ENCODE measurements at places on chromosomes 4 and X. TPM values are rescaled to one million over a fixed set of nuclear protein-coding genes. Genes with fewer than 3 reads are reported as not detected.

GRCh38 chr4:140719022-140719421 is 37.2 kb downstream of the TBC1D9 start:
- DNase-seq, result no peak

ANKRD50 gene
- 44.4 TPM for polyA plus RNA-seq

SLC34A2 gene
- polyA plus RNA-seq, result 122 TPM

DNA sequence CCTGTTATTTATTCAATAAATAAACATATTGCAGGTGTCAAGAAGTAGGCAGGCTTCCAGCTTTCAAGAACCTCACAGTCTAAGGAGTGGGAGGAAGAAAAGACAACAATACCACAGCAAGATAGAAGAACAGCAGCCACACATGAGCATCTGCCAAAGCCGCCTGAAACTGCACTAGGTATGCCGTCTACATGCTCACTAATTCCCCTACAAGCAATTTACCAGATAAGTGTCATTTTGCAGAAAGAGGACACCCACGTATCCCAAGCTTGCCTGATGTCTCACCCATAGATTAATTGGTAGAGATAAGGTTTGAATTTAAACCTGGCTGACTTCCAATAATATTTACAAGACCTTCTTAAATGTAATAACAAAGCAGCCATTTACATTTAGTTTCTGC is 439.4 kb upstream of the CPEB2 start:
- DNase-seq, result no peak

GRCh38 chrX:23822397-23822796 is 39.4 kb downstream of the SAT1 start:
- no peak for DNase-seq

MTMR1 gene
- polyA plus RNA-seq, result 16.5 TPM

KCNE5 gene
- 6.8 TPM for polyA plus RNA-seq

- no peak for DNase-seq
Measured at GRCh38 chr4:145670422-145670821, 9.5 kb upstream of the C4orf51 start.

NHSL2 gene
- 8.5 TPM for polyA plus RNA-seq

GRCh38 chrX:110561034-110561433 is 202.4 kb downstream of the RTL9 start:
- DNase-seq, result no peak

DNA sequence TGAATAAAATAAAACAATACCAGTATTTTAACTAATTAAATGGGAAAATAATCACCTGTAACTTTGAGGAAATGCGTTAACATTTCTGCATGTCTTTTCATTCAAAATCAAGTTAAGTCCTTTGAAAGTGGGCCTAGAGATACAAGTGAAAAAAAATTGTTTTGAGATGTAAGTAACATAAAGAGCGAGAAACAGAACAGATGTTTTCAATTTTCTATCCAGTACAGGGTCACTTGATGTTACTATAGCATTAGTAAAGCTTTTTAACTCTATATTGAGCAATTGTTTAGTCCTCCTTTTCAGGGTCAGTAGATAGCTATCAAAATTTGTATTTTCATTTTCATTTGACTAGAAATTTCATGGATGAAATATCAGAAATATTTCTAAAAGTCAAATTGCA is 761.4 kb downstream of the CCSER1 start:
- DNase-seq, result no peak

OPRPN gene
- not detected for polyA plus RNA-seq

DNA sequence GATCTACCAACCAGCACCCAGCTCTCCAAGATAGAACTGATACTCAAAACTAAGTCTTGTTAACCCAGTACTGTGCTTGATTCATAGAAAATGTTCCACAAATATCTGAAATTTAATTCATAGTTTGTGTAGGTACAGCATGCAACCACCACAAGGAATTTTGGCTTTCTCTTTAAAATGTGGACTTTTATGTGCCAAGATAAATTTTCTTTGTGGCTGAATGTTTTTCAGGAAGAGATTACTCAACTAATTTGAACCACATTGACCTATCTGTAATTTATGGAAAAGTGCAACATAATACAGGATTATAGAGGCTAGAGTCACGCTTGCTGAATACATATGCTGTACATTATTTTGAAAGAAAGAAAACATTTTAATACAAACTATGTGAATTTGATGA is 730.8 kb downstream of the IL1RAPL1 start:
- no peak for DNase-seq

GRCh38 chr4:160353548-160353947 is 1250.7 kb downstream of the RAPGEF2 start:
- DNase-seq, result no peak

ZNF41 gene
- 9.6 TPM for polyA plus RNA-seq

GRCh38 chr4:125334926-125335325 is 20.2 kb downstream of the FAT4 start:
- DNase-seq, result no peak

- no peak for DNase-seq
Measured at GRCh38 chrX:37763400-37763799, 16.5 kb upstream of the CYBB start.

SSX3 gene
- polyA plus RNA-seq, result not detected

- DNase-seq, result no peak
Measured at GRCh38 chr4:40214661-40215418, 18.0 kb downstream of the RHOH start.

- DNase-seq, result no peak
Measured at GRCh38 chrX:91137883-91138282, 296.8 kb upstream of the PABPC5 start.

GRCh38 chr4:100690812-100691211 is 173.0 kb upstream of the EMCN start:
- DNase-seq, result no peak

PNCK gene
- polyA plus RNA-seq, result 0.64 TPM

DNA sequence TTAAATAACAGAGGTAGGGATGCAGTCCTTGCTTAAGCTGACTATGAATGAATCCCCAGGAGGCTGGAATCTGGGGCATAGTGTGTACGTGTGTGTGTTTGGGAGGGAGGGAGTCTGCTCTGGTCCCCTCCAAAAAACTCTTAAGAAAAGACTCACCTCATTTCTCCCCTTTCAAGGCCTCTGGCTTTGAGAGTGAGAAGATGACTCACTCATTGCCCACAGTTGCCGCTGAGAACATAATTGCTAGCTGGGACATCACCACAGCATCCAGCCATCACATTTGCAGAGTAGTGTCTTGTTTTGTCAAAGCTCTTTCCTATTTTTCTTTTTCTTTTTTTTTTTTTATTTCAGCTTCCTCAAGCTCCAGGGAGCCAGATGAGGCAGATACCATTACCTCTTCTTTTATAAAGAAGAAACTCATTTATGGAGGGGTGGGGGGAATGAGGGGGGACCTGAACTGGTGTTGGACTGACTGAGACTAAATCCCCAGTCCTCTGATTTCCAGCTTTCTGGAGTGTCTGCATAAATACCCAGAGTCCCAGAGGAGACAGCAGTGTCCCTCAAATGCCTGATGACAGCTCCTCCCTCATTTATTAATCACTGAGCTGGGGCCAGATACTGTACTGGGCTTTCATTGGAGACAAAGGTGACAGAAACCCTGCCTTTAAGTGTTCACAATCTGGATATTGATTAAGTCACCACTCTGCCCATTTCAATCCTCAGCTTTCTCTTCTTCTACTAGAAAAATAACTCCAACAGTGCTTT is 61.9 kb upstream of the LAS1L start:
- no peak for DNase-seq

SLC10A6 gene
- 0.23 TPM for polyA plus RNA-seq

PNMA6A gene
- polyA plus RNA-seq, result 2.5 TPM

DNA sequence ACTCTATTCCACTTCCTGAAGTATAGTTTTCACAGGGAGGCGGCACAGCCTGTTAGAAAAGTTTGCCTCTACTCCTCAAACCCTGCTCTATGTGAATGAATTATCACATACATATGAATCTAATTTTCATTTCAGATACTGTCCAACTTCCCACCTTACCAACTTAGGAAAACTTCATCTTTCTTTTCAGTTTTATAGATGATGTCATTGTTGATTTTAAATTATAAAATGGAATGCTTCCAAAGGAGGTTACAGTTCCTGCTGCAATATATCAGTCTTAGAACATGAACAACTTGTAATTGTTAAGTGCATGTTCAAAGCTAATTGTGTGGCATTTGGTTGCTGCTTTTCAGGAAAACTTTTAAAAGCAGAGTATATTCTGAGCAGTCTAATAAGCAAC is 92.4 kb downstream of the NEUROG2 start:
- DNase-seq, result no peak

DNA sequence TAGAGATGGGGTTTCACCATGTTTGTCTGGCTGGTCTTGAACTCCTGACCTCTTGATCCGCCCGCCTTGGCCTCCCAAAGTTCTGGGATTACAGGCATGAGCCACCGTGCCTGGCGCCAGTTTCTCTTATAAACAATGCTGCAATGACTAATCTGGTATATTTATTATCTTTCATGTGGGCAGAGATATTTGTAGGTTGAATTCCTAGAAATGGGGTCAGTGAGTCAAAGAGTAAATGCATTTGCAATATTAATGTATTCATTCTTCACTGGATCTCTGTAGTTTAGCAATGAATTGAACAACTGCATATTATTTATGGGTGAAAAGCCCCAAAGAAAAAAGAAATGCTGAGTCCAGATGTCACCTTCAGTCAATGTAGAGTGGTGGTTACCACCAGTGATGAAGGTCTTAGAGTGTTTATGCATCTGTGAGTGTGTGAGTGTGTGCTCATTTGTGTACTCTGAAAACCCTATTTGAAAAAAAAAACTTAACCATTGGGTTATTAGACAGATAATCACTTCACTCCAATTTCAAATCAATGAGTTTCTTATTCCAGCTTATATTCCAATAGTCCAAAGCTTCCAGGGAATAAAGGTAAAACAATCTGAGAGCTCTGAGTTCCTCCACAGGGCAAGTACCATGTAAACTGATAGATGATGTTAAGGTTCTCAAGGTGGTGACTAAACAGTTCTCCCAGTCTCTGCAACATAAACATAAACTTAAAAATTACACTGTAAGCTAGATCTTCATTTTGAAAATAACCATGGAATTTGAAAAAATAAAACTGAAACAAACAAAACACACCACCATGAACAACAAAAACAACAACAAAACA is 22.6 kb upstream of the CD38 start:
- DNase-seq, result no peak

GRCh38 chr4:172785613-172786012 is 383.0 kb upstream of the GALNT7 start:
- DNase-seq, result no peak

CTBP1 gene
- polyA plus RNA-seq, result 115 TPM

DNA sequence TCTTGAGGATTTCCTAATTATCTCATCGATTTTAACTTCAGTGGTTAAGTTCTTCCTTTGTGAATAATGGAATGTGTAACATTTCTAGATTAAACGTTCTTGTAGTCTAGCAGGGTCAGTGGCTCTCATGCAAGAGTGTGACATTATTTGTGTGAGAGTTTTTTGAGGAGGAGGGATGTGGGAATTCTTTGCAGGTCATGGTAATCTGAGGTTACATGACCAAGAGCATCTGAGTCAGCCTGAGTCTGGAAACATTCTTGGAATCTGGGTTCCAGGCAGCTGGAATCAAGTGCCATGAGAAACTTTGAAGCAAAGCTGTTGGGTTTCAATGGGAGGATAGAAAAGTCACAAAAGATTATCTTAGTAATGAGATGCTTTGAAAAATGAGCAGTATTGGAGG is 49.5 kb downstream of the GK start:
- DNase-seq, result no peak

GRCh38 chrX:118507766-118508165 is 12.2 kb downstream of the DOCK11 start:
- no peak for DNase-seq

- DNase-seq, result no peak
Measured at GRCh38 chr4:27946799-27947198, 1086.2 kb downstream of the STIM2 start.

DNA sequence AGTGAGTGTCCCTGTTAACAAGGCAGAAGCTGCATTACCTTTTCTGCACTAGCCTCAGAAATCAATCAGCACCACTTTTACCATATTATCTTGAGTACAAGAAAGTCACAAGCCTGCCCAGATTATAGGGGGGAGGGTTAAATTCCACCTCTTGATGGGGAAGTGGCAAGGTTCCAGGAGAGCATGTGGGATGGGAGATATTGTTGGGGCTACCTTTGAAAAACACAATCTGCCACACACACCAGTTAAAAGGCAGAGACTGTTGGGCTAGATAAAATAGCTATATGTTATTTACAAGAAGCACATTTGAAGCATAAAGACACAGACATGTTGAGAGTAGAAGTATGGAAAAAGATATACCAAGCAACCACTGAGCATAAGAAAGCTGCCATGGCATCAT is 6.6 kb upstream of the AVPR2 start:
- no peak for DNase-seq

FAM241A gene
- polyA plus RNA-seq, result 3.6 TPM

TMPRSS11F gene
- 0.08 TPM for polyA plus RNA-seq

DNA sequence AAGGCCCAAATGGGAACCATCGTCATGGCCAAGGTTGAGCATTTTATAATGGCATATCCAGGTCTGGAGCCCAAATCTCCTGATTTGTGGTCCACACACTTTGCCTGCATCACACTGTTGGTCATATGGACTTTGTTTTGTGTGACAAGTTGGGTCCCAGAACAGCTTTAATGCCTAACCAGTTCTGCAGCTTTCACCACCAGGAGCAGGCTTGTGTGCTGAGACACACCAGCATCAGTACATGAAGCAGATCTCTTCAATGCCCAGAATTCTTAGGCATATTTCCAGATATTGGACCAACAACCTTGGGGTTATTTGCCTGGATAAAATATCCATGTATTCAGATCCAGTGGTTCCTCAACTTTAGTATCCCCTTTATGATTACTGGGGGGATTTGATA is 371.3 kb downstream of the FBXW7 start:
- DNase-seq, result no peak

DNA sequence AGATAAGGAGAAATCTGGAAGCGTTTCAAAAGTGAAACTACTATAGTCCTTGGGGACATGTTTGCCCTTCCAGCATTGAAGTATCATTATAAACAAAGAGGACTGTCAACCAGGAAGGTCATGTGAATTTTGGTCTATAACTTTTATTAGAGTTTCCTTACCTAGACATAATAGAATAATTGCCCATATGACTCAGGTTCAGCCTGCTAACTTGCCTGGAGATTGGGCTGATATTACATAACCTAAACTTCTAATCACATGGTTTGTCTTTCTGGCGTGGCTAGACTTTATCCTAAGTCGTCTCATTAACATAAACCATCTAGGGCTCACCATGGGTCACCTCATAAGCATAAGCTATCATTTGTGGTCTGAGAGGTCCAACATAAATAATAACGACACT is 775.9 kb downstream of the CENPC start:
- no peak for DNase-seq

- DNase-seq, result no peak
Measured at GRCh38 chrX:7110821-7111276, 36.7 kb upstream of the STS start.

GRCh38 chrX:39115166-39115565 is 313.9 kb downstream of the MID1IP1 start:
- no peak for DNase-seq

GJB1 gene
- 6.7 TPM for polyA plus RNA-seq

GPC4 gene
- 49.2 TPM for polyA plus RNA-seq

GRCh38 chr4:118783887-118784286 is 52.0 kb downstream of the SEC24D start:
- DNase-seq, result no peak

DNA sequence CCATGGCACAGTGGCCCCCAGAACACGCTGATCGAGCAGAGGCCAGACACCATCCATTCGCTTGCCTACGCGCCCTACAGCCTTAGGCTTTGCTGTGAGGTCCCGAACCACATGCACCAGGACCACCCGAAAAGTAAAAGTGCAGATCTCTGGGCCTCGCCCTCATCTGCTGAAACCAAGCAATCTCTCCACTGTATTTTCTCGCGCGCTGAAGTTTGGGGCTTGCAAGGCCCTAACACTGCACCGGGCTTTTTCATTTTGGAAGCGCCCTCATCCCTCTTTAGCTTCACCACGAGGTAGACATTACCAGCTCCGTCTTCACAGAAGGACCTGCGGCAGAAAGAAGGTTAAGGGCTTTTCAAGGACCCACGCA is 21.2 kb downstream of the NKX3-2 start:
- no peak for DNase-seq

Data from right lung (tissue), 10 donors.